Activated CD4-positive, alpha-beta T cell treated with anti-CD3 and anti-CD28 coated beads, Interleukin-2, amount 10 ng/mL, durations not matched to agents 24 days and 14 days (primary cell): ENCODE measurements at places on chromosomes 13 and 19. TPM values are rescaled to one million over a fixed set of nuclear protein-coding genes. Genes with fewer than 3 reads are reported as not detected.

The AP2A1 gene
- 61.8 and 68.0 TPM in 2 replicates for total RNA-seq

The OR10H1 gene
- 0.05 TPM in 1 of 2 replicates, not detected in the other for total RNA-seq

The C19orf38 gene
- 2.7 and 3.6 TPM in 2 replicates for total RNA-seq

The C1QTNF9 gene
- total RNA-seq, result 0.09 TPM in 1 of 2 replicates, not detected in the other

The FAM124A gene
- total RNA-seq, result 0.82 and 1.1 TPM in 2 replicates

The ZNF442 gene
- 0.56 and 1.2 TPM in 2 replicates for total RNA-seq

The MEF2B gene
- 2.9 and 3.0 TPM in 2 replicates for total RNA-seq

The EPSTI1 gene
- total RNA-seq, result 16.2 and 16.5 TPM in 2 replicates

The DIRAS1 gene
- total RNA-seq, result 0.16 TPM in 1 of 2 replicates, not detected in the other

The PLPPR3 gene
- not detected in 2 replicates for total RNA-seq

The IGFL2 gene
- total RNA-seq, result 0.33 and 0.40 TPM in 2 replicates

The PTH2 gene
- total RNA-seq, result not detected in 2 replicates

The GPC6 gene
- total RNA-seq, result not detected in 2 replicates

The SULT2A1 gene
- not detected in 2 replicates for total RNA-seq

The C19orf81 gene
- total RNA-seq, result 0.98 TPM in 1 of 2 replicates, not detected in the other

The ZNF66 gene
- 7.9 and 10.7 TPM in 2 replicates for total RNA-seq

The FSD1 gene
- 44.2 and 44.3 TPM in 2 replicates for total RNA-seq

The DAND5 gene
- total RNA-seq, result 0.12 TPM in 1 of 2 replicates, not detected in the other

The NANOS3 gene
- 1.4 and 1.9 TPM in 2 replicates for total RNA-seq

The TEX26 gene
- not detected in 2 replicates for total RNA-seq

The OR2Z1 gene
- not detected in 2 replicates for total RNA-seq

The SSC5D gene
- total RNA-seq, result 0.19 and 0.21 TPM in 2 replicates

The TYROBP gene
- not detected in 2 replicates for total RNA-seq

The OR7G1 gene
- not detected in 2 replicates for total RNA-seq

The WIZ gene
- total RNA-seq, result 36.3 and 36.5 TPM in 2 replicates

The SLAIN1 gene
- total RNA-seq, result 28.7 and 29.1 TPM in 2 replicates

The FFAR3 gene
- total RNA-seq, result 0.21 and 0.69 TPM in 2 replicates

The ZNF180 gene
- 7.0 and 8.5 TPM in 2 replicates for total RNA-seq
